Occipital lobe (tissue), 3 donors: ENCODE measurements at places on chromosomes 6 and 20.

GRCh38 chr6:116267836-116268588 is 11.7 kb downstream of the TSPYL1 start:
- DNase-seq, result no peak

GRCh38 chr20:20370094-20370575 is 2.2 kb downstream of the INSM1 start:
- DNase-seq, result no peak

DNA sequence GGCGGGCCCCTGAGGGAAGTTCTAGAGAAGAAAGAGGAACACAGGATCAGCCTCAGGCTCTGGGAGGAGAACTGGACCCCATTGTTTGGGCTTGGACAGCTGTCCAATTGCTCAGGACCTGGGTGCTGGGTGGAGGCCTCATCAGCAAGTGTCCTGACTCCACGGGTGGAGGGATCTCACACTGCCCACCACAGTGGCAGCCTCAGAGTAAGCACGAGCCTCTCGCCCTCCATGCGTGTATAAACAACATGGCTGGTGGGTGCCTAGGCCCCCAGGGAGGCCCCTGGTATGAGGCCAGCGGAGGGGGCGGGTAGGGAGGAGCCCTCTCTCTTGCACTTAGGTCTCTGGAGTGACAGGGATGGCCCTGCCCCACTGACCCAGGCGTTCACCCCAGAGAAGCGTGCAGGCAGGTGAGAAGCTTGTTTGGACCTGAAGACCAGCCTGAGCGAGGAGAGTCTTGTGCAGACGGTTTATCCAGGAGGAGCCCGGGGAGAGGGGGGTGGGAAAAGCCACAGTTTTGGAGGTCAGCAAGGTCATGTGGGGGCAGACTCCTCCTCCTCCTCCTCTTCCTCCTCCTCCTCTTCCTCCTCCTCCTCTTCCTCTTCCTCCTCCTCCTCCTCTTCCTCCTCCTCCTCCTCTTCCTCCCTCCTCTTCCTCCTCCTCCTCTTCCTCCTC is 41.9 kb upstream of the BHLHE23 start:
- no peak for DNase-seq

DNA sequence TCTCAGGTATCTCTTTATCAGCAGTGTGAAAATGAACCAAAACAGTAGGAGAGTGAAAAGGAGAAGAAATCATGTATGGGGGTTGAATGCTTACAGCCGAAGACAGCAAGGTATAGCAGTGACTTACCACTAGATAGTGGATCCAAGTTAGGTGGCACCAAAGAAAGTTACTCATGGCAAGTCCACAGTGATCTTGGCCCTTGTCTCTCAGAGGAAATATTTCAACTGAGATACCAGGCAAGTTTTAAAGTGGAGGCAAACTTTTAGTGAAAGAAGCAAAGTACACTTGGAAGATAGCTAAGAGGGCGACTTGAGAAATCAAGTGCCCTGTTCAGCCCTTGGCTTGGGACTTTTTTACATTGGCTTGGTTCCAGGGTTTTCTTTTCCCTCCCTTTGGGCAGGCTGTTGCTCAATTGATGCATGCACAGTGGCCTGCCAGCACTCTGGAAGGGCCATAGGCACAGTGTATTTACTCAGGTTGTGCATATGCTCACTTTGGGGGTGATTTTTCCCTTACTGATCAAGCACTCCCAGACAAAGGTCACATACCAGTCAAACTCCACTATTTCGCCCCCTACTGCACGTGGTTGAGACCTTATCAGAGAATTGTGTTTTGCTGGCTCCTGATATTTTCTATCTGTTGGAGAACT is 329.5 kb upstream of the KHDRBS2 start:
- DNase-seq, result no peak

GRCh38 chr20:9019833-9020232 is 49.1 kb upstream of the PLCB4 start:
- DNase-seq, result no peak

- DNase-seq, result no peak
Observed at GRCh38 chr6:139846538-139847456, 472.3 kb upstream of the CITED2 start.

DNA sequence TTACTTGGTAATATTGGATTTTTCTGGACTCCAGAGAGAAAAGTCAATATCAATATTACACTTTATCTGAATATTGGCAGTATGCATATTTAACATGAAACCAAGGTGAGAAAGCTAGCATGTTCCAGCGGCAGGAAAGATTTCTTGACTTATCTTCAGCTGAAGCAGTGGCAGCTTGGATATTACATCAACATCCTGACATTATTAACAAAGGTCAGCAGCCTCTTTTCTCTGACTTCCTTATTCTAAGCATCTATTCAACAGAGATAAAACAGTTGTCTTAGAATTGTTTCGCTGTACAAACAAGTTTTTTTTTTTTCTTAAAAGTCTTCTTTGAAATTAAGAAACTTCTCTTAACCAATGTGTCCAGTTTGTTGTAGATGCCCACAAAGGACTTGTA is 11.8 kb downstream of the DCBLD1 start:
- DNase-seq, result no peak

- no peak for DNase-seq
Observed at GRCh38 chr6:94478133-94479005, 1059.0 kb upstream of the EPHA7 start.

DNA sequence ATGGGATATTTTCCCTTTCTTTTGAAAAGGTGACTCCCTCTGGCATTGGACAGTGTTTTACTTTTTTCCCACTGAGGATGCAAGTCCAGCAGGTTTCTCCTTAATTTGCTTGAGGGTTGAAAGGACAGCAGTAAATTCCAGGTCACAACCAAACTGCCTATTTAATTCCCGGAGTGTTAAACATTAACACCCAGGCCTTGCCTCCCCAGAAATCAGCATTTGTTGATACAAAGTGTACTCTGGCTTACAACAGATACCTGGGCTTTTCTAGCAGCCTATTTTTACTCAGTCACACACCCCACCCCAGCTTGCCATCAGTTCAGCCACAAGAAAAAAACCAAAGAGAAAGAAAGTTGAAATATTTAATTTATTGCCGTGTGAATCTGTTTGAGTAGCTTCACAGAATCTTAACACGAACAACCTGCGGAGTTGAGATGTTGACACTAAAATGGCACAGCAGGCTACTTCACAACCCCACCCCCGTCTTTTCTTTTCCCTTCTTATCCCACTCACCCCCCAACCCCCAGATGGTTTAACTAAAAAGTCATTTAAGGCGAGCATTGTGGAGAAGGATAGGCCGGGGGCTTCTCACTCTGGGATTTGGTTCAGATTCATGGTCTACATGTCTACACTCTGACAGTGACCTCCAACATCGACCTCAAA is 45.7 kb downstream of the MYLIP start:
- no peak for DNase-seq

DNA sequence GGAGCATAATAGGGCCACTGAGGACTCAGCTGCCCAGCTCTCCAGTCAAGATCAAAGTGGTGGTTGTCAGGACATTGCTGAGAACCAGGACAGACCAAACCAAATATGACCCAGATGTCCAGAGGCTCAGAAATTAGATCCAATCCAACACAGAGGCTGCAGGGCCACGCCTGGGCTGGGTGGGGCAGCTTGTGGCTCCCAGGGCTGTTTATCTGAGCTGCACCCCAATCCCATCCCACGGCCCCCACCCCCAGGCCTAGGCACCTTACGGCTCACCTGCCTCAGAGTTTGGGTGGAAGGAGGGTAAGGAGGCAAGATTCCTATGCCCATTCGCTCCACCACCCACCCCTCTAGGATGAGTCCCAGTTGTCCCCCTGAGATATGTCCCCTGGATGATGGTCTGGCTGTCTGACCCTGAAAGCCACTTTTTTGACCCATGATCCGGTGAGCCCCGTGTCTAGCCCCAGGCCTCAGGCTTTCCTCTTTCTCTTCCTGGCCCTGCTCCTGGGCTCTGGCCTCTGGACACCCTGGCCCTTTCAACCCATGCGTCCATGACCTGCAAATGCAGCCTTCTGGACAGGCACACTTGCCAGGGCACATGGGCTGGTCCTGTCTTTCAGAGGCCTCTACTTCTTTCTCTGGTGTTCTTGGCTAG is 40.0 kb downstream of the CPXM1 start:
- DNase-seq, result no peak

DNA sequence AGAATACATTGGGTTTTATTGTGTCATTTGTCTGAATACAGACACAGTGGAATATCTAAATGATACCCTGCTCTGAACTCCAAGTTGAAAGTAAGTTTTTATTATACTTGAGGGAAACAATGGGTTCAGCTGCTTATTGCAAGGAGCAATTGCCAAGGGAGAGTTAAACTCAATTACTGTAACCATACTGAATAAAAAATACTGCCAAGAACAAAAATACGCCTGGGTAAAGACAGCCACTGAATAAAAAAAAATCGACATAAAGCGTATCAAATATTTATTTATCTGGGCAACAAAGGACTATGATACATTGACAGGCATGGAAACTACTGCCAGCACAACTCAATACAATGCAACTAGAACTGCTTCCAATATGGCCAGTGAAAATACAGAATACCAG is 18.1 kb downstream of the TFAP2A start:
- DNase-seq, result no peak

DNA sequence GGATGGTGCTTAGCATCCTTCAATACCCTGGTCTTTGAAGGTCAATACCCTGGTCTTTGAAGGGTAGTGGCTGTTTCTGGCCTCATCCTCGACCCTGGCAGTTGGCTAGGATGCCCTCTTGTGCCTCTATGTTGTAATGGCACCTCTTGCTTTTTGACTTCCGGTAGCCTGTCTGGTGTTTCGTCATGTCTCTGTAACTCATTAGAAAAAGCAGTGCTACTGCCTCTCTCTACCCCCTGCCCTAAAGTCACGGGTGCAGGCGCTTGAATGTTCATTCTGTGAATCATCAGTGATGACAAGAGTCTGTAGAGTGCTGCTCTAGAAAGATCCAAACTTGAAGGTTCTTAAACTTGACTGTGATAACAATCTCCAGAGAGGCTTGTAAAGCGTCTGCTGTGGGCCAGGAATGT is 28.3 kb downstream of the RSPO4 start:
- DNase-seq, result no peak

GRCh38 chr20:19807191-19807945 is 49.3 kb downstream of the RIN2 start:
- DNase-seq, result no peak

DNA sequence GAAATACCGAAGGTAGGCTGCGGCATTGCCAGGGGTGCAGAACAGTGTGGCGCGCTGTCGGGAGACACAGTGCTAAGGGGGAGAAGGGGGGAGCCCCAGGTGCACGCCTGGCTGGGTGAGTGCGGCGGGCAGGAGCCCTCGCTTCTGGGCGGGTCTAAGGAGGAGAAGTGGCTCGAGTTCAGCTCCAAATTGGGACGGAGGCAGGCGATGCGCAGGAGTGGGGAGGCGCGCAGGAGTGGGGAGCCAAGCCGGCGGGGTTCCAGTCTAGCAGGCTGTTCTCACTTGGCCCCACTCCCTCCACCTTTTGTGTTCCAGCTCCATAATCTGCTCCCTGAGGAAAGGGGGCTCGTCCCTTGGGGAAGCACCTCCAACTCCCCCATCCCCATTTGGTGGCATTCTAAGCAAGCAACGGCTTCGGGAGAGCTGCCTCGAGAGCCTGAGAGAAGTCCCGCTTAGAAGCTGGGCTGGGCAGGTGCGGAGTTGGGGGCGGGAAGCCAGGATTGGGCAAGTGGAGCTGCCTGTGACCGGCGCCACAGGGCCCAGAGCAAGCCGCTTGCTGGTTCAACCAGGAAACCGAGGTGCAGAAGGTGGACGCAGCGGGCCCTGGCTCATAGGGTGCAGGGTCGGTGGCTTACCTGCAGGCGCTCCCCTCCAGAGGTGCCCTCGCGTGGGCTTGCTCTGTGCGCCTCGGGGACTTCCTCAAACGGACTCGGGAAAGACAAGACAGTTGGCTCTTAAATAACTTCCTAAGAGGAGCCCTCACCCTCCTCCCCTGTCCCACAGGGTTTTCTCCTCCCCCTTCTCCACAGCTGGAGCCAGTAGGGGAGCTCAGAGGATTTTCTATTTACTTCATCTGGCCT is at the start of gene F13A1:
F13A1 (minus strand) TSS at position 711 of the 860 bp plus-strand sequence. CDS start 1,998 bp downstream, outside the sequence.
- DNase-seq, result peak; percentile 14

DNA sequence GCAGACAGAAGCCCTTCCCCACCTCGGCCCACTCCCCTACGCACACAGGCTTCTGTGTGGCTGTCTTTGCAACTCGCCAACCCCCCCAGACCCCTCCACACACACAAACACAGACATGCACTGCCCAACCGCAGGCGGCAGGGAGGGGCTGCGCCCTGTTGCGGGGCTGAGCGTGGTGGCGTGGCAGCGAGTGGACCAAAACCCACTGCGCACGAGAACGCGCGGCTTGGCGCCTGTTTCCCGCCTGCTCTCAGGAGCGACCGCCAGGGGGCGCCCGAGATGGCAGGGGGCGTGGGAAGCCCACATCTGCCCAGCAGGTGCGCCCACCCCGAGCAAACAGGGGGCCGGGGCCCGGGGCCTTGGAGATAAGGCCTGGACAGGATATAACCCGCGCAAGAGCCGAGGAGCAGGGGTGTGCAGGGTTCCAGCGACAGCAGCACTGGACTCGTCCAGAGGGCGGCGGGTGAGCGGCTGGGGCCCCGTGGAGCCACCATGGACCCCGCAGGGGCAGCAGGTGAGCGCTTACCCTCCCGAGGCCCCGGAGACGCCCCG is at the start of gene RBPJL:
RBPJL (plus strand) TSS at position 410 of the 552 bp plus-strand sequence; CDS start at position 493, 83 bp downstream.
- no peak for DNase-seq

GRCh38 chr6:101490857-101491256 is 97.3 kb downstream of the GRIK2 start:
- no peak for DNase-seq

DNA sequence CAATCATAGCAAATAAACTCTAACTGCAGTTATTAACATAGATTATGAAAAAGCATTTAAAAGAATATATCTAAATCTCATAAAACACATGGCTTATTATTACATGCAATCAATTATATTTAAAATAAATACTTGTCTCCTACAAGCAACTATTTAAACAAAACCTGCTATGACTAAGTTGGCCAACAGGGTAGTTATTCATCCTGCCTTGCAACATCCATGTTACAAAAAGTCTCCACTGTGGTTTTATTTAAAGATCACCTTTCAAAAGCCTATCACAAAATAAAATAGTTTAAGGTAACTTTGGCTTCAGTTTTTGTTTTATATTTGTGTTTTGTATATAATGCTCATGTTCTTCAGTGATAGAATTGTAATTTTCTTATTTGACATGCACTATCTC is 1127.0 kb upstream of the MAP3K7 start:
- no peak for DNase-seq

- no peak for DNase-seq
Observed at GRCh38 chr6:105872249-105872648, 213.9 kb upstream of the PRDM1 start.

DNA sequence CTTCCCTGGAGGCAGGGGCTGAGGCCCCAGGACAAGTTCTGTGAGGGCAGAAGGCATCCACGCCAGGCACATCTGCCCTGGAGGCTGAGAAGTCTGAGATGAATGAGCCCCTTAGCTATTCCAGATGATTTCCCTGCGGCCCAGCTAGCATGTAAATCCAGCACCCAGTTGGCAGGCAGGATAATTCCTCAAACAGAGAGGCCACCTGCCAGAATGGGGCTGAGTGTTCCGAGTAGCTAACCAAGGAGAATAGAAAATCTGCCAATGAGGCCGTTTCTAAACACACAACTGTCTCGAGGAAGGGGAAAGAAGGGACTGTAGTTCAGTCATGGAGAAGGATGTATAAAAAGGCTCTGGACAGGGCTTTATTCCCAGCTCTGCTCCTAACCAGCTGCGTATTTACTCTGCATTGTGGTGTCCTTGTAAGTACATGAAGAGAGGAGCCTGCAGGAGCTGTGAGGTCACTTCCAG is 211.4 kb upstream of the CDYL start:
- peak; percentile 17 for DNase-seq
